ENCODE measurements at places on chromosomes 2 and 18.

- DNase-seq: no peak
These were observed 190.4 kb downstream of the NCK2 start for GRCh38 chr2:105935063-105935462.

GRCh38 chr2:199907008-199907714, 3.9 kb upstream of the C2orf69 start:
- DNase-seq: no peak

- DNase-seq: no peak
These were observed 194.7 kb upstream of the HS6ST1 start for GRCh38 chr2:128513116-128513960.

- DNase-seq: no peak
These were observed 276.2 kb downstream of the PIK3C3 start for GRCh38 chr18:42231284-42231683.

GRCh38 chr18:46321955-46322354, 217.8 kb downstream of the HAUS1 start:
- DNase-seq: no peak

- no peak for DNase-seq
These were observed 3.4 kb downstream of the WDFY1 start for GRCh38 chr2:223941579-223942277.

- no peak for DNase-seq
These were observed 316.5 kb downstream of the EN1 start for GRCh38 chr2:118530976-118531375.

- DNase-seq: no peak
These were observed 80.3 kb downstream of the DYNAP start for GRCh38 chr18:54671291-54671881.

DNA sequence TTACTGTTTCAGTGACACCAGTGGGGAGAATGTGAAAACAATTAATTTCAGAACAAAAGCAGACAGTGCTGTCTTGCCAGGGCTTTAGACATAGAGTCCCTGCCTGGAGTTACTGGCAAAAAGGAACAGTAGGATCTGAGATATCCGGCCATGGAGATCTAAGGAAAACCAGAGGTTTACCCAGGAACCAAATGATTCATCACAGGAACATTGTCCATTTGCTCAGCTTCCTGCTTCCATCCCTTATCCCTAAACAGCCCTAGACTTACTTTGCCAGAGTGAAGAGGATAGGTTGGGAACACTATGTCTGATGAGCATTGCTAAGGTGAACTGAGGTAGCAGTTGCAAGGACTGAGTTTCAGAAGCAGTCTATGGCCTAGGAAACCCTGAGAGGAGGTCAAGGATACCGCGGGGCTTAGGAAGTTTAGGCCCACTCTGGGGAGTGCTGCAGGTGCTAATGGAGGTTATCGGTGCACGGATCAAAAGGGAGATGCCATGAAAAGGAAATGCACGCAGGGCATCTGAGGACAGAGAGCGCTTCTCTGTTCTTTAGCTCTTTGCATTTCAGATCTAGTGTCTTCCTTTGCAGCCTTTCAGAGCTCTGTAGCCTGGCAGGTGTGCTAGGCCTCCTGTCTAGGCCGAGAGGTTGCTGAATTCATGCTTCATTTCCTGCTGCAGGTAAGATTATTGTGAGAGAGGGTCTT, 223.9 kb downstream of the CDCA7 start:
- DNase-seq: no peak

DNA sequence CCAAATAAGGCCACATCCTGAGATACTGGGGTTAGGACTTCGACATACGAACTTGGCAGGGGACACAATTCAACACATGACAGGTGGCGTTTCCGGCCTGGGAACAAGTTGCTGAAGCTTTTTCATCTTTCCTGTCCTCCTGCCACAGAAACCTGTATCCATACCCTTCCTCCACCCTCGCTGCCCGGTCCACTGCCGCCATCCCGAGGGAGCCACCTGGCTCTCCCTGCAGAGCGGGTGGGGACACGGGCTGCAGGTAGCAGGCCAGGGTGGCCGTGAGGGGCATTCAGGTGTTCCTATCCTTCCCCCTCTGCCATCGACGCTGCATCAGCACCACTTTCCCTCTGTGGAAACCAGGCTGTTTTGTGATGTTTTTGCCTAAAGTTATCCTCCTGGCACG, 74.4 kb upstream of the TWIST2 start:
- no peak for DNase-seq

- no peak for DNase-seq
These were observed 816.2 kb downstream of the TDRD15 start for GRCh38 chr2:21939967-21940366.

DNA sequence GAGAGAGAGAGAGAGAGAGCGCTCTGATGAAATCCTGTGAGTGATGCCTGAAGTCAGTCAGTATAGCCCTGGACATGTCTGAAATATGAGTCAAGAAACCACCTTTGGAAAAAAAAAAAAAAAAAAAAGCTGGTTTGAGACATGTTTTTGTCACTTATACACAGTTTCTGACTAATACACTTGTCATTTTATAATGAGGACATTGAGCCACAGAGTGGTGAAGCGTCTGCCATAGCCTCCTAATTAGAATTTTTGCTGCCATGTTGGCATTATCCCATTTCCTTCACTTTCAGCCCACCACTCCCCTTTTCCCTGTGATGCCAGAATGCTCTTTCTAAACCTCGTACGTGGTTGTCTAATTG, 15.7 kb upstream of the MYO3B start:
- no peak for DNase-seq

DNA sequence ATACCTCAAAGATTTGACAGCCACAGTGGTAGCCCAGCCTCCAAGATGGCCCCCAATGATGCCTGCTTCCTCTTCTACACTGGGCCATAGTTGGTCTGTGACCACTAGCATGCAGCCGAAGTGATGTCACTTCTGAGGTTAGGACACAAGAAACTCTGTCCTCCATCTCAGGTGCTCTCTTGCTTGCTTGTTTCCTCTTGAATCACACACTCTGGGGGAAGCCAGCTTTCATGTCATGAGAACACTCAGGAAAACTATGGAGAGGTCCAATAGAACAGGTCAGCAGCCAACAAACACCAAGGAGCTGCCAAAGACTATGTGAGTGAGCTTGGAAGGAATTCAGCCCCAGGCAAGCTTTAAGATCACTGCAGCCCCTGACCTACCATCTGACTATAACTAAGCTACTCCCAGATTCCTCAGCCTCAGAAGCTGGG, 3.3 kb upstream of the ADAM17 start:
- no peak for DNase-seq

GRCh38 chr2:239394978-239395377, 5.8 kb downstream of the HDAC4 start:
- DNase-seq: no peak

GRCh38 chr2:99765731-99766318, 276.0 kb upstream of the REV1 start:
- DNase-seq: no peak

GRCh38 chr2:201654616-201655384, 11.5 kb upstream of the TMEM237 start:
- no peak for DNase-seq

- no peak for DNase-seq
These were observed 137.9 kb upstream of the CXCR4 start for GRCh38 chr2:136255648-136256461.

DNA sequence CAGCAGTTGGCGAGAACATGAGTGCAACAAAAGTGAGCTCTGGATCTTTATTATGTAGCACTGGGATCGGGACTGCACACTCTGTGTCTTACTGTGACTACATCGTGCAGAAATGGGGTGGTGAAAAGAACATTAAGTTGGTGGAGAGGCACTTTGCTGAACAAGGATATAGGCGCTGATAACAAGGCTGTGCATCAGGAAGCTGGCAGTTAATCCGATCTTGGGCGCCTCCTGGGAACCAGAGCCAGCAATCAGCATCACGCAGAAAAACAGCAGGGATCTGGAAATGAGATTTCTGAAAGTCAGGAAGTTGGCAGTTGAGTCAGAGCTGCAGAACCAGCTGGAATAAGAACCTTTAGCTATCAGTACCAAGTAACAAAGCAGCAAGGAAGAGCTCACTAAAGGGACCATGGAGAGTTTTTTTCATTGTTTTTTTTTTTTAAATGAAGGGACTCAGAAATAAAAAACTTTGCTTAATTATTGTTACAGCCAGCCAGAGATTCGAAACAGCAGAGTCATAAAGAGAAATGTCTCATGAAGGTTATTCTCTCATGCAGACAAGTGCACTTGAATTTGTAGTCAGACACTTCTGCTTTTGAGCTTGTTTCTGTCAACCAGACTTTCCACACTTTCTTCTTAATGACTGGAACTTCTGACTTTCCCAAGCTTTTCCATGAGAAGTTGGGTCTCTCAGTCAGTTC, 22.8 kb upstream of the MYO3B start:
- no peak for DNase-seq

- DNase-seq: no peak
These were observed 63.1 kb upstream of the B3GNT7 start for GRCh38 chr2:231332388-231332787.

DNA sequence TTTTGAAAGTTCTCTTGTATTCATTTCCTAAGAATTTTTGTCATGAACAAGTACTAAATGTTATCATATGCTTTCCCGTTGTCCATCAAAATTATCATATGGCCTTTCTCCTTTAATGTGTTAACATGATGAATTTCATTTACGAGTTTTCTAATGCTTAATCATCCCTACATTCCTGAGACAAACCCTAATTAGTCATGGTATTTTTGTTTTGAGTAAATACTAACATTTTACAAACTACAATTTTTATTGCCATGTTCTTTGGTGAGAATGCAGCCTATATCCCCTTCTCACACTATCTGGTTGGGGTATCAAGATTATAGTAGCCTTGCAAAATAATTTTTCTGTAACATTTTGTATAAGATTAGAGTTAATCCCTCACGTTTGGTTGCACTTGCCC, 14.5 kb downstream of the SMAD2 start:
- DNase-seq: no peak

- DNase-seq: no peak
These were observed 28.8 kb downstream of the PKDCC start for GRCh38 chr2:42076357-42077225.

- no peak for DNase-seq
These were observed 51.3 kb downstream of the ZAP70 start for GRCh38 chr2:97764559-97765263.

DNA sequence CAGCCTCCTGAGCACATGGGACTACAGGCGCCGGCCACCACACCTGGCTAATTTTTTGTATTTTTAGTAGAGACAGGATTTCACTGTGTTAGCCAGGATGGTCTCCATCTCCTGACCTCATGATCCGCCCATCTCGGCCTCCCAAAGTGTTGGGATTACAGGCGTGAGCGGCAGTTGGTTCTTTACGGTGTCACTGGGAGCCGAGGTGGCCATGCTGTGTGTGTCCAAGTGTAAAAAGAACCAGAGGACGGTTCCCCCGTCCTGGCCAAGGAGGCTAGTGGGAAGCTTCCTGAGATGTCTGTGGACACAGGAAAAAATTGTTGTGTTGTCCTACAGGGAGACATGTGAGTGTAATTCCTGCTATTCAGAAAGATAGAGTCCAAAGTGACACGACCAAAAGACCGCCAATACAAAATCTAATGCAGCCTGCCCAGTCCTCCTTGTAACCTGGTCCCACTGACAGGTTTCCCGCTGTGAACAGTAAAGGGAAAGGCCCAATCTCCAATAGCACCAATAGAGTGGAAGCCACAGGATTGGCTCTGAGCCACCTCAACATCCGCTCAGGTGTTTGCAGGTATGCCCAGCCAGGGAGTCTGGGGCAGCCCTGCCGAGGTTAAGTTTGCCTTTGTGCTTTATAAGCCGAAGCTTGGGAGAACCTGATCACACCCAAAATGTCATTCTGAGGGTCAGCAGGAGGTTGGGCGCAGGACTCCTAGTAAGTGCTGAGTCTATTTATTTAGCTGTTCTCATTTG, 40.6 kb downstream of the NCK2 start:
- DNase-seq: no peak

Measured in activated T-helper 1 cell treated with anti-CD3 and anti-CD28 coated beads, Interleukin-2, amount 50 U/mL, for 16 hours (primary cell).